ENCODE measurements at places on chromosomes 11 and 22. TPM values are rescaled to one million over a fixed set of nuclear protein-coding genes. Genes with fewer than 3 reads are reported as not detected.

DNA sequence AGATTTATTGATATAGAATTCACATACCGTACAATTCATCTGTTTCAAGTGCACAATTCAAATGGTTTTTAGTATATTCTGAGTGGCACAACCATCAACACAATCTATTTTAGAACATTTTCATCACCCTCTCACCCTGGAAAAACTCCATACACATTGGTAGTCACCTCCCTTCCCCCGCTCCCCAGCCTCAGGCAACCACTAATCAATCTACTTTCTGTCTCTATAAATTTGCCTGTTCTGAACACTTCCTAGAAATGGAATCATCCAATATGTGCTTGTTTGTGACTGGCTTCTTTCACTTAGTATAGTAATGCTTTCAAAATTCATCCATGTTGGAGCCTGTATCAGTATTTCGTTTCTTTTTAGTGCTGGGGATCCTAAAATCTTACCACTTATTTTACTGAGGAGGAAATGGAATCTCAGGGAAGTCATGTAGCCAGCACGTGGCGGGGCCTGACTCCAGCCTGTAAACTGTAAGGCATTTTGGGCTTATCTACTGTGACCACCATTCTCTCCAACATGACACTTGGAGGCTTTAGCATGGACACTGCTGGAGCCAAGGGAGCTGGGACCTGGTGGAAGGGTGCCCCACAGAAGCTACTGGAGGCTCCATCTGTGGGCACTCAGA is 905 bp upstream of the UCP3 start:
- DNase-seq = no peak

DNA sequence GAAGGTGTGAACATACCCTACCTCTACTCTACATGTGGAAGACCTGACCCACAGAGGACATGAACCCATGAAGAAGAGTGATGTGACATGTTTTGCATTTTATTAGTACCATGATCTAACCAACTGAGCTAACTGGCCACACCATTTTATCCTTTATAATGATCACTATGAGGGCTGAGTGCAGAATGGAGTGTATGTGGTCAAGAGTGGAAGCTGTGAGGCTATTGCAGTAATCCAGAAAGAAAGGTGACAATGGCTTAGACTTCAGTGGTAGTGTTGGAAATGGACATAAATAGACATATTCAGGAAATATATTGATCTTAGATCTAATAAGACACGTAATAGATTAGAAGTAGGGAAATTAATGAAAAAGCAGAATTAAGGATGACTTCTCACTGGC is 3.8 kb downstream of the SRSF8 start:
- DNase-seq = no peak

DNA sequence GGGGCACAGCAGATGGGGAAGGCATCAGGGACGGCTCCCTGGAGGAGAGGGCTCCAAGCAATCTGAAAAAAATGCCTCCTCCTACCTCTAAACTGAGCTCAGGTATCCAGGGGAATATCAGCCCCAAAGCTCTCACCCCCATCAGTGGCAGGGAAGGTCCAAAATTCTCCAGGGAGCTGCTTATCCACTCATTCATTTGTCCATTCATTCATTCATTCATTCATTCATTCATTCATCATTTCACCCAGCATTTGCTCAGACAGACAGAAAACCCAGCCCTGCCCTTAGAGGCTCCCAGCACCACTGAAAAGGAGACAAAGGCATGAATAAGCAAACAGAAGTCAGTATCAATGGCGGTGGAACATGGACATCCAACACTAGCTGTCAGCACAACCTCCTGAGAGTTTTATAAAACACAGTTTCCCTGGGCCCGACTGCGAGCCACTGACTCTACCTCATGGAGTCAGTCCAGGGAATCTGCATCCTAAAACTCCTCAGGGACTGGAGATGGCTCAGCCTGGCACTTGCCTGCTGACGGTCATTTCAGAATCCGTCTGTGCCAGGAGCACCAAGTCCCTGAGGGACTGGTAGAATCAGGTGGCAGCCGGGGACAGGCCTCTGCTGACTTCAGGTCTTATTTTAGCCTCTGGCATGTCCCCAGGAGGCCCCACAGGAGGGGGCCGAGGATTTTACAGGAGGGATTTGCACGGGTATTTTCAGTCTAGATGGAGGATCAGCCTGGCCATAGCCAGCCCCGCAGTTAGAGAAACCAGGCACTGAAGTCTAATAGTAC is 164.6 kb downstream of the MN1 start:
- no peak for DNase-seq

- DNase-seq = peak; percentile 39
Measured at GRCh38 chr11:134516529-134516928, 104.5 kb upstream of the B3GAT1 start.

- no peak for DNase-seq
Measured at GRCh38 chr11:129596351-129596750, 219.3 kb upstream of the TMEM45B start.

LIF gene
- 0.90 TPM for total RNA-seq

Data from thymus (tissue), 14 donors.